ENCODE measurements at places on chromosomes 5 and 9. TPM values are rescaled to one million over a fixed set of nuclear protein-coding genes. Genes with fewer than 3 reads are reported as not detected.

- peak; percentile 39 for DNase-seq
Observed at GRCh38 chr5:107864793-107865192, 194.1 kb upstream of the EFNA5 start.

DNA sequence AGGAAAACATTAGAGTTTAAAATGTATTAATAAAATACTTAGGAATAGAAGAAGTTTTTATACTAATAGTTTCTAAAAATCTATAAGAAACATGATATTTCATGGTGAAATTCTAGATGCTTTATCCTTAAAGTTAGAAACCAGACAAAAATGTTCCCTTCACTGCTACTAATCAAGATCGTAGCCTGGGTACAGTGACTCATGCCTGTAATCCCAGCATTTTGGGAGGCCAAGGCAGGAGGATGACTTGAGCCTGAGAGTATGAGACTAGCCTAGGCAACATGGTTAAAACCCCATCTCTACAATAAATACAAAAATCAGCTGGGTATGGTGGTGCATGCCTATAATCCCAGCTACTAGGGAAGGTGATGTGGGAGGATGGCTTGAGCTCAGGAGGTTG lies 30.4 kb upstream of the KLF9 start:
- no peak for DNase-seq

- no peak for DNase-seq
Observed at GRCh38 chr9:125617087-125617486, 89.9 kb downstream of the MAPKAP1 start.

DNA sequence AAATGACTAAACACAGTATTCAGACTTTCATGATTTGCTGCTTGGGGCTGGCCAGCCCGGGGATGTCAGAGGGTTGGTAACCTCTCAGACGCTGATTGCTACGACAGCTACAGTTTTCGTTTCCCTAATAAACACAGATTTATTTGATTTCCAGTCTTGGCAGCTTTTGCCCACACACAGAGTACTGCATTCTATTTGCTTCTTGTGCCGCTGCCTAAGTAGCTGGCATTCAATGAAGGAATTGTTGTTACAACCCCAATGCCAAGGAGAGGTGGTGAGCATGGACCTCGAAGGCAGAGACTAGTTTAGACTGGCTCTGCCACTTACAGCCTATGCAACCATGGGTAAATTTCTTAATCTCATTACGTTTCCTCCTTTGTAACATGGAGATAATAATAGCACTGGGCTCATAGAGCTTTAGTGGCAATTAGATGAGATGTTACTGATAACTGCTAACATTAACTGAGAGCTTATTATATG lies 247.1 kb upstream of the PANK3 start:
- no peak for DNase-seq

The IFNA2 gene
- not detected for polyA plus RNA-seq
